CD4-positive, alpha-beta T cell treated with Interleukin-4 for 1 hour (primary cell): ENCODE measurements at places on chromosomes 7 and 10.

GRCh38 chr7:48760528-48761265, 163.7 kb upstream of the CDC14C start:
- DNase-seq, result no peak

DNA sequence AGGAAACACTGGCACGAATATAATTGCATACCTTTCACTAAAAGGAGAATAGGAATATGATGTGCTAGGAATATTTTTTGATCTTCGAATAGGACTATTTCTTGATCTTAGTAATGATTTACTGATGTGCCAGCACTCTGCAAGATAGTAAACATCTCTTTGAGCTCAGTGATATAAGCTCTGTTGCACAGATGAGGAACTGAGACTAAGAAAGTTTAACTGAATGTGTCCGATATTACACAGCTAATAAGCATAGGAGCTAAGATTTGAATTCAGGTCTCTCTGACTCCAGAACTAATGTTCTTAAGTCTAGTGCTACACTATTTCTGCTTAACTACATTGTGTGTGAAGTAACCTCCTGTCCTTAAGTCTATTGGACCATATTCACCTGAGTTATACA, 98.4 kb upstream of the PTPRZ1 start:
- no peak for DNase-seq

DNA sequence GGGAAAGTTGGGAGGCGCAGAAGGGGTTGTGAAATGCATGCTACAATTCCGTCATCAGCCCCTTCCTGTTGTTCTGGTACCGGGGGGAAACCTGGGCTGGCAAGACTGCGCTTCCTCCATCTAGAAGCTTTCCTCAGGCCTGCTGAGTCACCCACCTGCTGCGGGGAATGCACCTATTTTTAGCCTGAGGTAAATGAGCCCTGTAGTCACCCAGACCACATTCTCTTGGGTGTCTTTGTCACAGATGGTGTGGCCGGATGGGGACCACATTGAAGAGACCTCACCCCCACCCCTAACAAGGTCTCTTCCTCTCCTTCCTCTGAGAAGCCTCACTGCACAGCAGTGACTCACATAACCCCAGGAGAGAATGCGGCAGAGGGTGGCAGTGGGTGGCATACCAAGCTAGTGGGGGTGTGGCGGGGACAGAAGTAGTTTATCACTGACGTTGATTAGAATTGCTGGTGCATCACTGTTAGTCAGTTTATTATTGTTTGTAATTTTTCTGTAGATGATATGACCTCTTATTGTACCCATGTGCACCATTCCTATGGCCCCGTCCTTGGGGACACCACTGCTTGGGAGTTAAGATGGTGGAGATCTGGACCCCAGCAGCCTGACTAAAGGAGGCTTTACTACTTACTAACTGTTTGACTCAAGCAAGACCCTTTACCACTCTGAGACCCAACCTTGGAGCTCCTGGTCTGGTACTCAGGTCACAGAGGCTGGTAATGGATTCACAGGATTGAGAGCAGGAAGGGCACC, 83.0 kb upstream of the DUSP5 start:
- peak; percentile 92 for DNase-seq

DNA sequence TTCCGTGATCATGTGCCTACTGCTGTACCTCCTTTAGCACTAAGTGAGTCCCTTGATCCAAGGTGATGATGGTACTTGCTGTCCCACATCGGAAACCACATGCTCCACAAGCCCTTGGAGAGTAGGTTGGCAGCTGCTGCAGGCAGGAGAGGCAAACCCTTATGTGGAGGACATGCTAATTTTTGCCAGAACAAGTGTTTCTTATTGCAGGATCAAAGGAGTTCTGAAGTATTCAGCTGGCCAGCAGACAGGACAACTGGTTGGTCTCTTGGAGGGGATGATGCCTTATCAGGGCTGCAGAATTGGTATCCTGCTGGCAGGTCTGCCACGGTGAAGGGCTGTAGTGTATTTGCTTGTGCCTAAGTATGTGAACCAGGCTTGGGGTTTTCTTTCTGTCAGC, 36.8 kb downstream of the NACAD start:
- no peak for DNase-seq

DNA sequence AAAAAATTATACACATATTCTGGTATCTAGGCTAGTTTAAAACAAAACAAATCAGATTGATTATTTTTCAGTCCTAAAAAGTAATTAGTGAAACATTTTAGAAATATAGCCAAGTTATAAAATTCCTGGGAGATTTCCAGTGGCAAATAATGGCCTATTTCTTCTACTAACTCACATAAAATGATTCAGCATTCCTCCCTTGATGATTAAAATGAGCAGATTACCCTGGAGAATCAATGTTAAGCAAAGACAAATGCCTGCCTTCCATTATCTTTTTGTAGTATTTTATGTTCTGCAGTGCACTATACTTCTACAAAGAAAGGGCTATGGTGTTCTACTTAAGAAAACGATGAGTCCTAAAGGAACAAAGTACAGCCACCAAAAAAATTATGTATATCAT, 53.6 kb downstream of the PARD3 start:
- no peak for DNase-seq
